Cardiac septum (tissue), 1 donor: ENCODE measurements at places on chromosomes 7 and 10.
A peak's percentile ranks its signal among the peaks of the same experiment; 100 is the strongest.

DNA sequence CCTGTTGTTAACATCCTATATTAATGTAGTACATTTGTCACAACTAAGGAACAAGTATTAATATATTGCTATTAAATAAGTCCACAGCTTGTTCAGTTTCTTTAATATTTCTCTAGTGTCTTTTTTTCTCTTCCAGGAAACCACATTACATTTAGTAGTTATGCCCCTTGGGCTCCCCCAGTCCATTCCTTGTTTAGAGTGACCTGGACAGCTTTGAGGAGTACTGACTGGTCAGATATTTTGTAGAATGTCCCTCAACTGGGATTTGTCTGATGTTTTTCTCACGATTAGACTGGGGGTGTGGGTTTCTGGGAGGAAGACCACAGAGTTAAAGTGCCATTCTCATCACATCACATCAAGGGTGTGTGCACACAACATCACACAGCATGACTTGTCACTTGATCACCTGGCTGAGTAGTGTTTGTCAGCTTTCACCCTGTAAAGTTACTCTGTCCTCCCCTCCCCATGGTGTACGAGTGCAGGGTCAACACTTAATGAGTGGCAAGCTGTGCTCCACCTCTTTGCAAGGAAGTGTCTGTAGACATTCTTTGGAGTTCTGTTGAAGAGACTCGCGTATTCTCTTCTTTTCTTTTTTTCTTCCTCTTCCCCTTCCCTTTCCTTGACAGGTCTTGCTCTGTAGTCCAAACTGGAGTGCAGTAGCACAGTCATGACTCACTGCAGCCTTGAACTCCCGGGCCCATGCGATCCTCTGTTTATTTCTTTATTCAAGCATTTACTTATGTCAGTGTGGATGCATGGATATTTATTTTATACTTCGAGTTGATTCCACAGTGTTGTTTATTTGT is 10.2 kb downstream of the LMTK2 start:
- no peak for DNase-seq

DNA sequence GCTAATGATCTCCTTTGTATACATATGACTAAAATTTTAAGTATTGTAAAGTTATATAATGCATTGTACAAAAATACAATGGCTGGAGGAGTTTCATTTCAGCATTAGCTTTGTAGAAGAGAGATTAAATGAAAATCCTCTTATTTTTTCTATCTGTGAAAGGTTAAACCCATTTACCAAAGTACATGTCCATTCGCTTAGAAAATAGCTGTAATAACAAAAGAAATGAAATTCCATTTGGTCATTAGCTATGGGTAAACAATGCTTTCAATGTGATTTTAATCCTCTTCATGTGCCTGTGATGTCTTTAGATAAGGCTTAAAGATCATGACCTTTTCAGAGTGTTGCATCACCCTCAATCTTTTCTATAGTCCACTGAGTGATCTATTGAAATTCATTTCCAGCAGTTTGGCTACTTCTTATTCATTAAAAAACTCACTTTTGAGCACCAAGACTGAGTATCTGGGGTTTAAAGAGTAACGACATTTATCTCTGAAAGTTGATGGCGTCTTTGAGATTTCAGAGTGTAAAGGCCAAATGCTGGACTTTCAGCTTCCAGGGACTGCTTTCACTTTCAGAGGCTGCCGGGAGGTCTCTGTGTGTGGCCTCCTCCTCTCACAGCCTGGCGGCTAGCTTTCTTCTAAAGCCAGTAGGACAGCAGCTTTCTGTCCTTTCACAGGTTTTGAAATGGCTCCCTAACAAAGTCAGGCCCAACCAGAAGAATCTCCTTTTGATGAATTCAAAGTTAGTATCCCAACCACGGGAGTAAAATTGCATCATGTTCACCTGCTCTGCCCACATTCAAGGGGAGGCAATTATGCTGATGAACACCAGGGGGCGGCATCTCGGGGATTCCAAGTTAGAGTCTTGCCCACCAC is 701.4 kb upstream of the COBL start:
- no peak for DNase-seq

DNA sequence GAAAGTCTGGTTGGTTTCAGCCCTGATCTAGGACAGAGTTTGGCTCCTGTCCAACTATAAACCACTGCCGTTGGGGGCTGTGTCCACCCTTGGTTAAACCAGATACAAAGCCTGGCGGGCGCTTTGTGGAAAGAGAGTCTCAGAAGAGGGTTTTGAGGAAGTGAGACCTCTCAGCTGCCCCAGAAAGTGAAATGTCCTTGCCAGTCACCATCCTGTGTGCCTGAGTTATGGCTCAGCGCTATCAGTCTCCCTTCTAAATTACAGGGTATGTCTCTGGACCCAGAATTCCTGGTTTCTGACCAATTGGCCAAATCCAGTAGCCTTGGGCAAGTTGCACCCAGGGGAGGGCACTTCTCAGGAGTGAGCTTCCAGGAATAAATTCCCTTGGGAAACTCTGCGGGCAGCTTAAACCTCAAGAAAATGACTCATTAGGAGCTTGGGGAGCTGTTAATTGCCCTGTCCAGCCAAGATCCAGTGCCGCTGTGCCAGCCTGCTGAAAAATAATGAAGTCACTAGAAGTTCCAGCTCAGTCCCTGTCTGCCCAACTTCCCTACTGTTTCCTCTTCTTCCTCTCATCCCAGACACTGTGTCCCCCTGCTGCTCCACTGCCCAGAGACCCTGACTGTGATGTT is 66.7 kb upstream of the PDZD8 start:
- no peak for DNase-seq

- no peak for DNase-seq
Observed at GRCh38 chr7:141976524-141977245, 3.1 kb upstream of the TAS2R38 start.

- peak; percentile 57 for DNase-seq
Observed at GRCh38 chr7:139568346-139568675, 44.8 kb downstream of the CLEC2L start.
